NCI-H1105 treated with DMSO at 0.1 percent for 48 hours (cell line): ENCODE measurements at places on chromosomes 6 and 20.
A peak's percentile ranks its signal among the peaks of the same experiment; 100 is the strongest.

DNA sequence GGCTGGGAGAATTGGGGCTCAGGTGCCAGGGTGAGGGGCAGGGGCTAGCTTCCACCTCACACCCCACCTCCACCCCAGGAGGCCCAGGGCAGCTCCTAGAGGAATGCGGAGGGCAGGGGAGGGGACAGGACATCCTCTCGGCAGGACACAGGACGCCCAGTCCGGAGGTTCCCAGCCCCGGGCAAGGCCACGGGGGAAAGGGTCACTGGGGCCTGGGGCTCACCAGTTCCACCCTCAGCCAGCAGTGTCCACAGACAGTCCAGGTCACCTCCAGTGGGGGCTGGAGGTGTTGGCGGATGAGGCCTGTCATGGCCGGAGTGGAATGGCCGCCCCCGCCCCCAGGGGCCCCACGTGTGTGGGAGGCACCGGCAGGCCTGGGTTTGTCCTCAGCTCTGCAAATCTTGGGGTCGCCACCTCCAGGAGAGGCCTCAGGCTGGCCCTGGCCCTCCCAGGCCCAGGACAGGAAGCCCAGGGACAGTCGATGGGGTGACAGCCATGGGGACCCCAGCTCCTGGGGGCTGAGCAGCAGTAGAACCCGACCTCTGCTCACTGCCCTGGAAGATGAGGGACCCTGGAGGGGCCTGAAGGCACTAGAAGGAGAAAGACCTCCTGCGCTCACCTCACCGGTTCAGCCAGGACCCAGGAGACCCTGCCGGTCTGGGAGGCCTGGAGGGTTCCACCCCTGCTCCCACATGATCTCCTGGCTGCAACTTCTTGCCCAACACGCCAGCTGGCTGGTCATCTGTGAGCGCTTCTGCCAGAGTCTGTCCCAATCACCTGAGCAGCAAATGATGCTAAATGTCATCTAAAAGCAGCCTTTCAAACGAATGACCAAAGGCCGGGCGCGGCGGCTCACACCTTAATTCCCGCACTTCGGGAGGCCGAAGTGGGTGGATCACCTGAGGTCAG lies 13.0 kb upstream of the ABHD16B start:
- DNase-seq, result no peak

GRCh38 chr6:1317302-1317815 lies 5.5 kb downstream of the FOXQ1 start:
- no peak for DNase-seq

GRCh38 chr6:74749211-74750147 lies 456.4 kb downstream of the COL12A1 start:
- DNase-seq, result no peak

GRCh38 chr20:56400001-56400640 lies 7.7 kb downstream of the CSTF1 start:
- DNase-seq, result peak; percentile 23

- DNase-seq, result no peak
Measured at GRCh38 chr6:49787176-49787575, at the start of gene PGK2. Gene PGK2, minus strand, starts transcription at chr6:49787285. Its CDS starts 98 bp downstream, at chr6:49787187.

- DNase-seq, result no peak
Measured at GRCh38 chr20:20024942-20025341, 7.8 kb downstream of the NAA20 start.

- peak; percentile 13 for DNase-seq
Measured at GRCh38 chr6:78629154-78629721, 238.1 kb upstream of the IRAK1BP1 start.

DNA sequence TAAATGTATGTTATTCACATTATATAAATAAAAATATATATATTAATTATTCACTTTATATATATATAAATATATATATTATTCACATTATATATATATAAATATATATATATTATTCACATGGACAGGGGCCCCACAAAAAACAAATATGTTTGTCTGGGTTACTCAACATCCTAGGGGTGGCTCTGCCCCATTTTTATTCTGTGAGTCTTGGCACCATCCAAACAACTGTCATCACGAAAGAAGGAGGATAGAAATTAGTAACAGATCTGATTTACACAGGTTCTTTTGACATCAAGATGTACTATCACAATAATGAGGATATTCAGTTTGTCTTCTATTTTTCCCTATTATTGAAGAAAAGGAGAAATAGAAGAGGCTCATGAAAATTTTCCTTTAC lies 187.3 kb downstream of the GPX5 start:
- DNase-seq, result no peak

DNA sequence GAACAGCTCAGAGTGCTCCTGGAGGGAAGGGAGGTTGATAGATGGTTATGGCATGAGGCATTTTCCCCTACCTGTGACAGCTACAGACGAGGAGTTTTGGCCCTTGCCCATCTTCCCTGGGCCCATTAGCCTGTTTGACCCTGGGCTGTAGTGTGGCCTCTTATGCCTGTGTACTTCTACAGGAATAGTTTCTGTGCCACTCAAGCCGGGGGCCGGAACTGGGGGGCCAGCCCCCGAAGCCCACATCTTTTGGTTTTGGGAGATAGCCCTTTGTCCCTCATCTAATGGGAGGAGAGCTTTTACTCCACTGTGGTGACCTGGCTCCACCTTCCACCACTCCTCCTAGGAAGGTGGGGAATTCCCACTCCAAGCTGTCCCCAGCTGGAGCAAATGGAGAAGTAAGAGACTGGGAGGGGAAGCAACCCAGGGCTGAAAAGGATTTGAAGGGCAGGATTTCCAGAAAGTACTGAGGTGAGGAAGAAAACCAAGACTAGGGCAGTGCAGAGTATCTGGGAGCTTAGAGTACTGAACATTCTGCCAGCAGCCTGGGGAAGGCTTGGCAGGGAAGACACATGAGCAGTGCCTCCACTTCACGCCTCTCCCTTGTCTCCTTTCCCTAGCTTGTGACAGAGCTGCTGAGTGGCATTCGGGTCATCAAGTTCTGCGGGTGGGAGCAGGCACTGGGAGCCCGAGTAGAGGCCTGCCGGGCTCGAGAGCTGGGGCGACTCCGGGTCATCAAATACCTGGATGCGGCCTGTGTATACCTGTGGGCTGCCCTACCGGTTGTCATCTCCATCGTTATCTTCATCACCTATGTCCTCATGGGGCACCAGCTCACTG lies 6.9 kb downstream of the ABCC10 start:
- no peak for DNase-seq

DNA sequence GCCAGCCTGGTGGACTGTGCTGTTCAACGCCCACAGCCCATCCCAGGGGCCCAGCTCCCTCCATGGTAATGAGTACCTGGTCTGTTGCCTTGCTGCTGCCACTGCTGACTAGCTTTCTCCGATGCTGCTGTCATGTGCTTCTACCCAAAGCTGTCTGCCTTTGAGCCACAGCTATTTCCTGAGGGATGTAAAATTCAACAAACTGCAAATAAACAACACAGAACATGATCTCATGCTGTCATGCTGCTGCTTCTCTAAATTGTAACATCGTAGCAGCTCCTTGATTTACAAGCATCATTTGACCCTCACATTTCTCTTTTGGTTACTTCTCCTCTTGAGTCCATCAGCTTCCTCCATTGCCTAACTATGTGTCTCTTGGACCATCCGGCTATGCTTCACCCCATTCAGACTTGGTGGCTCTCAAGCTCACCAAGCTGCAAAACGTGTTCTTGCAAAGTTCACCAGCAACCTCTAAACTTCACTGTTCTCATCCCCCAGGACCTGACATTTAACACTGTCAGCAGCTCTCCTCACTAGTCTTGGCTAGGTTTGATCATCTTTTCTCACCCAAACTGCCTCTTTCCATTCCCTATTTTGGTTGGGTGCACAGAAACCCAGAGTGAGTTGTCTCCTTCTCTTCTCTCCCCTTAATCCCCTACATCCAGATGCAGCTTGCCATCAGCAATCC lies 54.6 kb downstream of the FYN start:
- no peak for DNase-seq

DNA sequence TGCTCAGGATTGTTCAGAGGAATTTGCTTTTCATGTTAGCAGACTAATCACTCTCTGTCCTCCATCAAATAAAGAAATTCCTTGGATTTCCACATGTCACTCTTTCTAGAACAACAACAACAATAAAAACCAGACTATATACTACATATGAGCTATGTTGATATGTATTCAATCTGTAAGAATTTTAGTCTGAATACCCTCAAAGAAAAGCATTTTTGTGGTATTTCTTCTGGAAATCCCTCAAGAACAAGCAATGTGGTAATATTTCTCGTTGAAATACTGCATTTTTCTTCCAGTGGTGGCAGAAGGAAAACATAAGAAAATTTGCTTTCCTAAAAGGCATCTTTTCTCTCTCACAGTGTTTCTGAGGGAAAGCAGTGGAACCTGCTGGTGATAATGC lies 312.6 kb upstream of the RSPO3 start:
- DNase-seq, result no peak

GRCh38 chr20:61941721-61942405 lies 123.8 kb downstream of the TAF4 start:
- DNase-seq, result no peak

GRCh38 chr20:58889798-58890517 lies 37.4 kb downstream of the GNAS start:
- DNase-seq, result no peak

GRCh38 chr6:1479601-1480221 lies 90.3 kb downstream of the FOXF2 start:
- DNase-seq, result no peak

DNA sequence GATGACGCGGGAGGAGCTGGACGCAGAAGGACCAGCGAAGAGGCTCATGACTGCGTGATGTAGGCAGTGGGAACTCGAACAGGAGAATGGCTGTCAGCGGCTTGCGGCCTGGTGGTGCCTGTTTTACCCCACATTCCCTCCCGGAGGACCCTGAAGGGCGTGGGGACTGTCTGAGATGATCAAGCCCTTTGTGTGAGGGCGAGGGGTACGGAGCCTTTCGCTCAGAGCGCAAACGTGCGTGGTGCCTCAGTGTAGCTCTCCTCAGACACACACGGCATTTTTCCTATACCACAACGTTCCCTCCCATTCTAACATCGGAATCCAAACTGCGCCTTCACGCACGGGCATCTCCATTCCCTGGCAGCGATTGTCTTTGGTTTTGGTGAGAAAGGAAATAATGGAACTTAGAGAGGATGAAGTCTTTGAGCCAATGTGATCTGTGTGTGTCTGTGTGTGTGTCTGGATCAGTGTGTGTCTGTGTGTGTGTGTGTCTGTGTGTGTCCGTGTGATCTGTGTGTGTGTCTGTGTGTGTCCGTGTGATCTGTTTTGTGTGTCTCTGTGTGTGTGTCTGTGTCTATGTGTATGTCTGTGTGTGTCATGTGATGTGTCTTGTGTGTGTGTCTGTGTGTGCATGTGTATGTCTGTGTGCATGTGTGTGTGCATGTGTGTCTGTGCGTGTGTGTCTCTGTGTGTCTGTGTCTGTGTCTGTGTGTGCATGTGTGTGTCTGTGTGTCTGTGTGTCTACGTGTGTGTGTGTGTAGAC lies 5.3 kb downstream of the PTK6 start:
- no peak for DNase-seq

DNA sequence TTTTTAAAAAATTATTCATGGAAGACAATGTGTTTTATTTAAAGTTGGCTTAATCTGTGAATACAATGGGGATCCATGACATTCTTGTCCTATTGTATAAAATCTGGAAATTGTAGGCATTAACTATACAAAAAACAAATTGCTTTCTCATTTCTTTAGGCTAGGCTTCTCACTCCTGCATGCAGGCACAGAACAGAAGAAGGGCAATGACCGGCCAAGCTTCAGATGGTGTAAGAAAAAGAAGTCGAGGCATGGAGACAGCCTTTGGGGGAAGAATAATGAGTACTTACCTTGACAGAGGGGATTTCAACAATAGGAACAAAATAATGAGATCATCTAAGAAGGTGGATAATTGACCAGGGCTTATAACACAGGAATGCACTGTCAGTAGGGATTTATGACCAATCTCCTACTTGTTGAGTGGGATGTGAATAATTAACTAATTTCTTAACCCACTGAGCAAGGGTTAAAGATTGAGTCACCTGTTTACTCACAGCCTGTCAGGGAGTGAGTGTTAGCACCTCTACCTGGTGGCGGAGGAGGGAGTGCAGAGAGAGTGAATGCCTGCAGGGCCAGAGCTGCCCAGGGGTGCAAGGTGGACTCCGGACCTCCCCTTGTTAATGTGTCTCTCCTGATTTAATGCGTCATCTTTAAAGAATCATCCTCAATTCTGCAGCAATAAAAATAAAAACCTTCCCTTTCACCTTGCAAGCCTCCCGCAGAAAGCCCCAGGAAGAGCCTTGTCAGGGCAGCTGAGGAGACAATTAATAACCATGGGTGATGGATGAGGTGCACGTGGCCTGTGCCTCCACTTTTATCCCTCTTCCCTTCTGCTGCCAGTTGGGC lies 3.9 kb downstream of the SLC22A2 start:
- no peak for DNase-seq

DNA sequence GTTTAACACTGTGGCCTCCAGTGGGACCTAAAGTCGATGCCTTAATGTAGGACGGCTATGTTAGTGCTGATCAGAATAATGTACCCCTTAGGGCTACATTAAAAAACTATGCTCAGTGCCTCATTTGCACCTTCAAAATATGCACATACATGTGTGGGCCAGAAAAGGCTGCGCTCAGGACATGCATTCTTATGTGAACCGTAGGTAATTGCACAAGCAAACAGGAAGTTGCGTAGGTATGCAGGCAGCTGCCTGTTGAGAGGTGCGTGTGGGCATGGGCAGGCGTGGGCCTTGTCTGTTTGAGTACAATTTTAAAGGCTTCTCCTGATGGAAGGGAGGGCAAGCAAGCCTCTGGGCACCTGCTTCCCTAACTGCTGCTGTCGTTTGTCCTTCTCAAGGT lies 116.2 kb upstream of the JAG1 start:
- DNase-seq, result no peak

GRCh38 chr6:74973591-74973990 lies 232.3 kb downstream of the COL12A1 start:
- DNase-seq, result no peak

DNA sequence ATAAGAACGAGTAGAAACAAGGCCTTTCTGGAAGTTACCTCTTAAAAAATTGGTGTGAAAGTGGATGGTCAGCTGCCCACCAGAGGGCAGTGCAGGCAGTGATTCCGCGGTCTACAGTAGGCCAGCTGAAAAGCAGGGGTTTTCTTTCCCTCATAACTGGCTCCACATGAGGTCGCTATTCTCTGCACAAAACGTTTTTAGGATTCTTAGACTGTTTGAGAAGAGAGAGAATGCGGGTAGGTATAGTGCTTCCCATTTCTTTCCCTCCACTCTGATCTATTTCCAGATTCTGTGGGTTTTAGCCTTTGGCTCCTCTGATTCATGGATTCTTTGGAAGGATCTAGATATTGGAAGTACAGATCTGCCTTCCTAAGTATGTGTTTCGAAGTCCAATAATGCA lies 14.2 kb downstream of the FIG4 start:
- DNase-seq, result peak; percentile 94

GRCh38 chr6:127963495-127963894 lies 62.6 kb upstream of the THEMIS start:
- DNase-seq, result no peak
